ENCODE measurements at places on chromosomes 2 and 18. TPM values are rescaled to one million over a fixed set of nuclear protein-coding genes. Genes with fewer than 3 reads are reported as not detected.

Gene SIX2
- 0.20 TPM for total RNA-seq

Gene CD302
- total RNA-seq = 103 TPM

Gene CLIP4
- total RNA-seq = 33.8 TPM

Gene LAMA1
- 1.8 TPM for total RNA-seq

Gene CD226
- 51.4 TPM for total RNA-seq

Gene FABP1
- not detected for total RNA-seq

DNA sequence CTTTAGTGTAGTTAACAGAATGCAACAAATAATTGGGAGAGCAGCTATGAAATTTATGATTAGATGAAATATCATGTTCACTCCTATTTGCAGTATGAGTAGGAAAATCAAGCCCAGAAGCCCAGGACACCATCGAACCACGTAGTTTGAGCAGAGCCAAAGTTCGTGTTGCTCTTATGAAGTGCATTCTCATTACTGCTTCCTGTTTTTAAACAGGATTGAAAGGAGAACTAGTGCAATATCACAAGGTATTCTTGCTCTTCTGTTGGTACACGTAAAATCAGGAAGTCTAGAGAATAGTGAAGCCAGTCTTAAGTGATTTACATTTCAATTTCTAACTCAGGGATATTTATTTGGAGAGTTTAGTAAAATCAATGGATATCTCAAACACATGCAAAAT, 21.1 kb downstream of the ARHGAP15 start:
- H3K4me3 ChIP-seq = no peak overlapping the region
- no peaks in the 10 kb centered on the region for H3K36me3 ChIP-seq
- H3K27me3 ChIP-seq = no peaks in the 10 kb centered on the region
- peaks cover 98% of the 10 kb centered on the region for H3K4me1 ChIP-seq
- no peak for DNase-seq

DNA sequence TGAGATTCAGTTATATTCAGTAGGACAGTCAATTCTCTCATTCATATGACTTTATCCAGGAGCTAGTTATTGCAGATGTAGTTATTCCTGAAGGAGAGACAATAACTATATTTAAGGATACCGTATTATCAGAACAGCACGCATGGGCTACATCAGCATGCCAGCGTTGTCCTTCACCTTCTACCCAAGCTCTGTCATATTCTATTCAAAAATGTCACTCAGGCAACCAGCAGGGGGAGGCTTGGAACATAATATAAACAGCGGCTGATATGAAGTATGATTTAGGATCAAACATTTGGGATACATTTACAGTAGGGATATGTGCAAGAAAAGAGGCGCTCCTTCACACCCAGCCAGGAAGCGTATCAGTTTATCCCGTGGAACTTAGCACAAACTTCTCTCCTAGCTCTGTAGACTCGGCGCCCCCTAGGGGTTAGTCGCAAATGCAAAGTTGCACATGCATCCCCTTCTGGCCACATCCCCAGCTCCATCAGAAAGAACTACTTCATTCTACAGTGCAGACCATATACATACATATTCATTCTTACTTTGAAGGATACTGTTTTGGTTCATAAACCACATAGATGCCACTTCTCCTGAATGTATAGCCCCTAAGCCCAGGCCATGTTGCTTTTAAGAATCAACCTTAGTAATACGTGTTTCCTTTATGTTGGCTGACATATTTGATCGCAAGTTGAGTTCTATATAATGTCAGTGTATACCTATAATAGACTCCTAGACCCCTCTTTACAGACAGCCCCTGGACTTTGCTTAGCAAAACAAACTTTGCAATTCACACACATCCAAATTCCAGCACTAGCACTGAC, 759.4 kb downstream of the ADCYAP1 start:
- H3K27ac ChIP-seq = no peak overlapping the region
- peak; percentile 84 for DNase-seq
- H3K4me3 ChIP-seq = no peak overlapping the region
- no peaks in the 10 kb centered on the region for H3K4me1 ChIP-seq
- H3K36me3 ChIP-seq = no peaks in the 10 kb centered on the region

- no peaks in the 10 kb centered on the region for H3K27me3 ChIP-seq
- no peak overlapping the region for H3K4me3 ChIP-seq
- H3K4me1 ChIP-seq = peaks cover 25% of the 10 kb centered on the region
- H3K27ac ChIP-seq = peak overlapping the region; percentile 82
- DNase-seq = no peak
These were observed 78.2 kb downstream of the TCF4 start for GRCh38 chr18:55509631-55510324.

- no peak overlapping the region for H3K27ac ChIP-seq
- DNase-seq = no peak
- H3K4me3 ChIP-seq = no peak overlapping the region
- H3K4me1 ChIP-seq = no peaks in the 10 kb centered on the region
- H3K36me3 ChIP-seq = no peaks in the 10 kb centered on the region
These were observed 38.1 kb upstream of the STAT1 start for GRCh38 chr2:191051825-191052778.

- H3K36me3 ChIP-seq = no peaks in the 10 kb centered on the region
- H3K4me1 ChIP-seq = peaks cover 56% of the 10 kb centered on the region
- no peak for DNase-seq
- H3K27ac ChIP-seq = no peak overlapping the region
- no peaks in the 10 kb centered on the region for H3K27me3 ChIP-seq
These were observed 286.2 kb downstream of the TCF4 start for GRCh38 chr18:55301824-55302166.

GRCh38 chr18:48887905-48888772, 62.6 kb downstream of the SMAD7 start:
- peaks cover 9% of the 10 kb centered on the region for H3K4me1 ChIP-seq
- no peaks in the 10 kb centered on the region for H3K27me3 ChIP-seq
- H3K4me3 ChIP-seq = no peak overlapping the region

- no peak overlapping the region for H3K27ac ChIP-seq
- no peaks in the 10 kb centered on the region for H3K27me3 ChIP-seq
- DNase-seq = no peak
These were observed 536 bp downstream of the PDE1A start for GRCh38 chr2:182426082-182426917.

DNA sequence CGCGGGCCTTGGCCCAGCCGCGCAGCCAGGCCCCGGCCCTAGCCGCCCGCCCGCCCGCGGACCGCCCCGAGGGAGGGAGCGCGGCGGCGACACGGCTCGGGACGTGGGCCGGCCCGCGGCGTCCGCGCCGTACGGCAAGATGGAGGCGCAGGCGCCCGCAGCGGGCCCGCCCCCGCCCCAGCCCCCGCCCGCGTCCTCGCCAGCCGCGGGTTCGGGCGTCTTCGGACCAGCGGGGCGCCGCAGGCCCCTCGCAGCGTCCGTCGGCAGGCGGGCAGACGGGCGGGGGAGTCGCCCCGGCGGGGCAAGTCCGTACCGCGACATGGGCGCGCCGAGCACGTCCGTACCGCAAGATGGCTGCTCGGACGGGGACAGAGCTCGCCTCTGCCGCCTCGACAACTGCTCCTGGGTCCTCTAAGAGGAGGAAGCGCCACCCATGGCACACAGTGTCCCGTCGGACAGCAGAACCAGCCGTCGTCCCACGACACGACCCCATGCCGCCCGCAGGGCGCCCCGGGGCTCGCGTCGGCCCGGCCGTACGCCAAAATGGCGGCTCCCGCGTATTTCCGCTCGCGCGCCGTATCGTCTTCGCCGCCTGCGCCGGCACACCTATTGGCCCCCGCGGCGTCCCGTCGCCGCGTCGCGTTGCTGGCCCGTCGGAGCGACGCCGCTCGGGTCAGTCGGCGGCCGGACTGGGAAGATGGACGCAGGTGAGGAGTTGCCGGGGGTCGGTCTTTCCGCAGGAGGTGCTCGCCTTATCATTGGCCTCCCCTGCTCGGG, at the start of the genes ATG4B and THAP4:
Gene ATG4B (plus strand): TSS at position 676 of the 777 bp plus-strand sequence. CDS start 22 bp downstream, at position 698.
Gene THAP4 (minus strand): TSS at position 141 of the 777 bp plus-strand sequence. CDS start 141 bp downstream, outside the sequence.
- DNase-seq = peak; percentile 96
- H3K4me3 ChIP-seq = peak within 1 kb of the TSS; percentile 100
- peaks cover 34% of the 10 kb centered on the region for H3K36me3 ChIP-seq
- peaks cover 66% of the 10 kb centered on the region for H3K4me1 ChIP-seq

DNA sequence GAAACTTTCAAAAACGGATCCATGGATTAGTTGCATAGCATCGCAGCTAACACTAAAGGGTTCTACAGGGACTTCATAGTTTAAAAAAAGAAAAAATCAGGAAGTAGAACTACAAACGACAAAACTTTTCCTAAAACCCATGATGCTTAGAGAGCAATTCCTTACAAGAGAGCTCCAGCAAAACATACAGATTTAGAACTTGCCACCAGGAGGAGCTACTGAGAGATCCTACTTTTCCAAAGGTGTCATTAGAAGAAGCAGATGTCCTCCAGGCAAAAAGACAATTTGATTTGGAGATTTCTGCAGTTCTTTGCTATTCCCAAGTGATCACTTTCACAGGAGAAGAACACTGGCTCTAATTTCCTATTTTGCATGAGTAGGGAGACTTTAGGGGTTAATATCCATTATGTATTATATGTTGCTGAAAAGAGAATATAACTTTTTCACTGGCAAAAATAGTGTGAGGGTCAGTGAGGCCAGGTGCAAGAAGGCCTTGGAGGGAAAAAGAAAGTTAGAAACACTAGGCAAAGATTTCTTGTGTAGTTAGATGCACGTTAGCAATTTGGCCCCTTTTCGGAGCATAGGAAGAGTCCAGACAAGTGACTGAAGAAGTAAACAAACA, 436.2 kb downstream of the SUCLG1 start:
- DNase-seq = no peak
- H3K27me3 ChIP-seq = no peaks in the 10 kb centered on the region
- H3K36me3 ChIP-seq = no peaks in the 10 kb centered on the region

- H3K4me3 ChIP-seq = no peak overlapping the region
- H3K4me1 ChIP-seq = no peaks in the 10 kb centered on the region
- H3K27me3 ChIP-seq = no peaks in the 10 kb centered on the region
- peak; percentile 19 for DNase-seq
- H3K27ac ChIP-seq = no peak overlapping the region
- no peaks in the 10 kb centered on the region for H3K36me3 ChIP-seq
These were observed 95.6 kb downstream of the TWIST2 start for GRCh38 chr2:238943338-238944067.
